ENCODE measurements at places on chromosomes 12 and 14.
A peak's percentile ranks its signal among the peaks of the same experiment; 100 is the strongest.

DNA sequence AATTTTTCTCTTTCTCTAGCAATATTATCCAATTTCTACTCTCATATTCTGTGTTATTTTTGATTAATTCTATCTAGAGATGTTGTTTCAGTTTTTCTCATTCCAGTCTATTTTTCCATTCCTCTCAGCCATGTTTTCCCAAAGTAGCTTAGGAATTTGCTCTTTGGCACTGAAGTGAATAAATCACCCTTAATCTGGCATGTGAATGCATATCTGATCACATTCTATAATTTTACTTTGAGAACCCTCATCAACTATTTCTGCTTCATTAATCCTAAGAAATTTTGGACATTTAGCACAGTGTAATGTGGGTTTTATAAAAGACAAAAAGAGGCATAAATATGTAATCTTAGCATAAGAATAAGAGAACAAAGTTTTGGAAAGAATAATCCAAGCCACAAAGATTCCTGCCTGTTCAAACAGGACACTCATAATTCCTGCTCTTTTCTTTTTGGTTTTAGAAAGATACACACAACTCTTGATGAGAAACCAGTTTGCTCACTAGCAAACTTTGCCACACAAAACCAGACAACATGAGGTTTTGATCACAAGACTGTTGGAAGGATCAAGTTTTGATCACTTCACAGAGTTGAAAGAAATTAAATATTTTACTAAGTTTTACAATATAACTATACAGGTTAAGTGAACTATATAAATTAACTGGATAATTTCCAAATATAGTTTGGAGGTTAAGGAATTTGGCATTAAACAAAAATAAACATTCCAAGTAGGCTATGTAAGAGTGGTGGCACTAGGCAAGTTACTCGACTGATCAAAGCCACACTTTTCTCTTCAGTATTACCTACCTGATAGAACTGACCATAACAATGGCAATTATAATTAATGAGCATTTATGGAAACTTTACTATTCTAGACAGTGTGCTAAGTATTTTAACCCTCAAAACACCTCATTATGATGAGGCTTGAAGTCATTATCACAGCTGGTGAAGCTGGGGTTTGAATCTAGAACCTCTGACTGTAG, 226.6 kb upstream of the TMTC1 start:
- DNase-seq: no peak

DNA sequence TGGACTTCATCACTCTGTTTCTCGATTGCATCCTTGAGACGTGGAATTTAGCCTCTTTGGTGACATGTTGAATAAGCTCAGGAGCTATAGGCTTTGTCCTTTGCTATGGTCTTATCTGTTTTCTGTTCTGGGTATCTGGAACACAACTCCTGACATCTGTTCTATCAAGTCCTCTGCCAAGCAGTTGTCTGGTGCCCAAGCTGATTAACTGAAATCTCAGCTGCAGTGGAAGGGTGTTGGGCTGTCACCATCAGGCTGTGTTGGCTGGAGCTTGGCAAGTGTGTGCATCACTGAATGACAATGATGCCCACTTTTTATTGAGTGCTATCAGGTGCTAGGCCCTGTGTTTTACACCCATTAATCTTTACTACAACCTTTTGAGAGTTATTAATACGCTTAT, 77.8 kb downstream of the SMOC1 start:
- DNase-seq: no peak

DNA sequence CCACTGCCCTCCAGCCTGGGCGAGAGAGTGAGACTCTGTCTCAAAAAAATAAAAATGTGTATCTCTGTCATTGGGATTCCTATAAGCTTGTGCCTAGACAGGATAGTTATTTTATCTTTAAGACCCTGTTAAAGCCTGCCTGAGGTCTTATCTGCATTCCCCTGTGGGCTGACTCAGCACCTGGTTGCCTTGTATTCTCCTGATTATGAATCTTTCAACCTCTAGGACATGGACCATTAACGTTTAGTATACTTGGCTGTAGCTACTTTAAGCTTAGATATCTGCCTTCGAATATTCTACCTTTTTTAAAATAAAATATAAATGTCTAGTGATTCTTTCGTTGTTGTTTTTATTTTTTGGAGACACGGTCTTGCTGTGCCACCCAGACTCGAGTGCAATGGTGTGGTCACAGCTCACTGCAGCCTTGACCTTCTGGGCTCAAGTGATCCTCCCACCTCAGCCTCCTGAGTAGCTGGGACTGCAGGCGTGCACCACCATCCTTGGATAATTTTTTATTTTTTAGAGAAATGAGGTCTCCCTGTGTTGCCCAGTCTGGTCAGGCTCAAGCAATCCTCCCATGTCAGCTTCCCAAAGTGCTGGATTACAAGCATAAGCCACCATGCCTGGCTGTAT, 41.3 kb downstream of the RESF1 start:
- no peak for DNase-seq

- no peak for DNase-seq
Measured at GRCh38 chr14:102907303-102907844, 15.1 kb upstream of the AMN start.

DNA sequence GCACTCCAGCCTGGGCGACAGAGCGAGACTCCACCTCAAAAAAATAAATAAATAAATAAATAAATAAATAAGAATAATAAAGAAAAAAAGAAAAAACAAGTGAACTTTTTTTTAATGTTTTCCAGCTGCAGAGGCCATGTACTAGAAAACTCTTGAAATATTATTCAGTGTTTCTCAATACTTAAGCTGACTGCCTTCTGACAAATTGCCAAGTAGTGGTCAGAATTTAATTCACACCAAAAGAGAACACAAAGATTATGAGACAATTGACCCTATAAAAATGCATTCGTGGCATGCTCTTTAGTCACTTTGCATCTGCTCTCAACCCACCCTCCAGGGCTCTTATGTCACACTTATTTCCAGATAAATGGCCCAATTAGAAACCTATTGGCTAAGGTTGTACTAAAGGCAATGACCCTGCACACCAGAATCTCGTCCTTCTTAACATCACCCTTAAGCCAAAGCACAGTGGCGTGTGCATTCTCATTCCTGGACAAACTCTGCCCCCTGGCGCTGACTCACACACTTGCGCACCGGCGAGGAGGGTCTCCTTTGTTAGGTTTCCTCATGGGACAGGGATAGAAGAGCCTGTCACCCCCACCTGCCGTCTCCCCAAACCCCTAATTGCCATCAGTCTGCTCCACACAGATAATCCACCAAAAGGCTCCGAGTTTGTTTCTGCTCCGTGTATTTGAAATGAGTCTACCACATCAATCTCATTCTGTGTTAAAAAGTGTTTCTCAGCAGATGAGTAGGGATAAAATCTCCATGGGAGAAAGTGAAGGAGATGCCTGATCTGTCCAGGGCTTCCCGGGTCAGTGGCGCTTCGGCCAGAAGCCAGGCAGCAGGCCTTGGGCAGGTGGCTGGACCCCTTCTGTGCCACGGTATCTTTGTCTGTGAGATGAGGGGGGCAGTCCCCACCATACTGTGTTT, 73.1 kb upstream of the CEP83 start:
- peak; percentile 84 for DNase-seq

DNA sequence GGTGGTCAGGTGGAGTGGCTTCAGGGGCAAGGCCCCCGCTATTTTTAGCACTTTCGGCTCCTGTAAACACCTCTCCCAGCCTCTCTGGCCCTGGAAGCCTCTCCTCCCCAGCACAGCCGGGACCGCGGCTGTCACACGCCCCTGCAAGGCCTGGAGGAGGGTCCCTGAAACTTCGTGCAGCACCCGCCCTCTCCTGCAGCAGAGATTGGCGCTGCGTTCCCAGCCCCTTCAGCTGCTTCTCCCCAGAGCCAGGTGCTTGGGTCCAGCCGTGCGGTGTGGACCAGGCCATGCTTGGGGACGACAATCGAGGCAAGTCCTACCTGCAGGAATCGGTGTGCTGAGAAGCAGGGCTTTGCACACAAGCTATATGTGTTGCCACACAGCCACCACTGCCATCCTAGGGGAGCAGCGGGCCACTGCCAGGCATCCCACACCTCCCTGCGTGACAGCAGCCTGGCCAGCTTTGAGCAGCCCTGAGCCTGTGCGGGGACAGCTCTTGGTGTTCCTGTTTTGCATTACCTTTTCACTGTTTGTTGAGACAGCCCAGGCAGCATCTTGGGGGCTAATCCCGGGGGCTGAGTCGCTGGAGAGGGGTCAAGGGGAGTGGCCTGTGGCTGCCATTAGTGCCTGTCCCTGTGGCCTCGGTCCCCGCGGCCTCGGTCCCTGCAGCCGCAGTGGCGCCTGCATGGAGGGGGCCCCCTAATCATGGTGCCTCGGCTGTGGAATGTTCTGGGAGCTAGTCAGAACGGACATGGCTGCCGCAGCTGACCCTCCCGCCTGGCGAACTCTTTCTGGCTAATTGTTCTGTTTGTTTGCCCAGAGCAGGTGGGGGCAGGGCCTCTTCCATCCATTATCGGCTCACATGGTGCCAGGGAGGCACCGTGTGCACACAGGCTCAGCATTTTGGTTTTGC, 27.6 kb upstream of the TRAF3 start:
- no peak for DNase-seq

- peak; percentile 54 for DNase-seq
Measured at GRCh38 chr12:122064025-122064777, 14.4 kb upstream of the MLXIP start.

DNA sequence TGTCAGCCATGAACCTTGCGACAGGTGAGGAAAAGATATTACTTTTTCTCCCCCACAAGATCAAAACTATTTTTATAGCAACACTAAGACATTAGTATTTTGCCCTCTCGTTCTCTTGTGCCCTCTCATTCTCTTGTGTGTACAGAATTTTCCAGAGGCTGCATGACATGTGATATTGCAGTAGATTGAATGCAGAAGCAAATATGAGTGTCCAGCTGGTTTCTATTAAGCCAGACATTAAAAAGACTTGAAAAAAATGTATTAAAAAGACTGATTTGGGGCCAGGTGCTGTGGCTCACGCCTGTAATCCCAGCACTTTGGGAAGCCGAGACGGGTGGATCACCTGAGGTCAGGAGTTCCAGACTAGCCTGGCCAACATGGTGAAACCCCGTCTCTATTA, 63.7 kb upstream of the ZFP36L1 start:
- DNase-seq: no peak

DNA sequence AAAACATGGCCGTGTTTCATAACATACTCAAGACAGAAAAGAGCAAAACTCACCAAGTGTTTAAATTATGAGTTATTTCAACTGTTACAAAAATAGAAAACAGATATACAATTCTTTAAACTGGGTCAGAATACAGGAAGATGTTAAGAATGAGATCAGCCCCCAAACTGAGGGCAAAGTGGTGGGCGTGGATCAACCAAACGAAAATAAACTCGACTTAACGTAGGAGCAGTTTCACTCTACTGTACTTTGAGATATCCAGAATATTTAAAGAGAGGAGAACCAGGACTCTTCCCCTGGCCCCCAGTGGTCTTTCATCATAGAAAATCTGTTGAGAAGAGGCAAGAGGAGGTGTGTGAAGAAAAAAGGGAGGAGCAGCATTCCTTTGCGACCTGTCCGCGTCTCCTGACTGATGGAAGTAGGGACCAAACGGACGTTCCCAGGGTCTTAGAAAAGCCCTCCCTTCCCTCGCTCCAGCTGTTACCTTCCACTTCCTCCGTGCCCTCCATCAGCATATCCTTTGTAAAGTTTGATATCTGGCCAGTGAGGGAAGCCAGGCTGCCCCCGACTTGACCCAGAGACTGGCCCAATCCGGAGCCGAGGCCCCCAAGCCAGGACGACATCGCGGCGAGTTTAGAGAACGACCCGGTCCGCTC, 668 bp downstream of the TRIP11 start:
- peak; percentile 34 for DNase-seq

- DNase-seq: no peak
Measured at GRCh38 chr14:84273181-84273580, 1256.8 kb upstream of the FLRT2 start.

DNA sequence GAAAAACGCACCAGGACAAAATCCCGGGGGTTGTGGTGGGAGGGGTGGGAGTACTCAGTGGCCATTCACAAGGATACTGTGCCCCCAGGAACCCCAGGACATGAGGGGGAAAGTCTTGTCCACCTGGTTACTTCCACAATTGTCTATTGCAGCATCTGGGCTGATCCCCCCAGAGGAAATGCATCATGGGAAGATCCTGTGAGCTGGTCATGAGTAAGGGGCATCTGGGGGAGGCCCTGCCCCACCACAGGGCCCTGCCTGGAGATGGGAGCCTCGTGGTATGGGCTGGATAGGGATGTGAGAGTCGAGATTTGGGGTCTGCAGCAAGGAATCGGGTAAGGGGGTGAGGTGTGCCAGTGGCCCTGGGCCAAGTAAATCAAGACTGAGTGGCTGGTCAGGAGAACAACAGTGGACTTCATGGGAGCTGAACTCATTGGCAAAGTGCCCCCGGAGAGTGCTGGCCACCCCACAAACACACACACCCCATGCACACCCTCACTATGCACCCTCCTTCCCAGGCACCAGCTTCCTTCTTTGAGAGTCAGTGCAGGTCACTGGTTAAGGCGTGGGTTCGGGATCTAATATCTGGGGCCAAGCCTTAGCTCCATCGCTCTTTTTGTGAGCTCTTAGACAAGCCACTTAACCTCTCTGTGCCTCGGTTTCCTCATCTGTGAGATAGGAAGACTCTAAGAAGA, 3.0 kb upstream of the SERPINA1 start:
- no peak for DNase-seq

DNA sequence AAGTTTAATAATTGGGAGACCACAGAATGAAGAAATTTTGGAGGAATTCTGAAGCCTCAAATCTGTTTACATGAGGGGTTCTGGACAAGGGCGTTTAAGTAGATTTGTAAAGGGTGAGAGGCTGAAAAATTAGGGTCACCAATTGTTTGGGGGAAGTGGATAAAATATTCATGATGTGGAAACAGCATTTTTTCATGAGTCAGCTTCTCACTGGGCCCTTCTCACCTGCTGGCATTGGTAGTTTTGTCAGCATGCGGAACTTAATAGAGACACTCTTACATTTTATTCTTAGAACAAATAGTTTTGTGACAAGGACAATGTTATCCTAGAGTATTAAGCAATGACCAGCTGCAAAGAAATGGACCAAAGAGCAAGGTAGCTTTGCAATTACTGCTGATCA, 634.4 kb downstream of the LRFN5 start:
- no peak for DNase-seq

GRCh38 chr14:97283426-97283825, 486.2 kb downstream of the VRK1 start:
- DNase-seq: no peak

DNA sequence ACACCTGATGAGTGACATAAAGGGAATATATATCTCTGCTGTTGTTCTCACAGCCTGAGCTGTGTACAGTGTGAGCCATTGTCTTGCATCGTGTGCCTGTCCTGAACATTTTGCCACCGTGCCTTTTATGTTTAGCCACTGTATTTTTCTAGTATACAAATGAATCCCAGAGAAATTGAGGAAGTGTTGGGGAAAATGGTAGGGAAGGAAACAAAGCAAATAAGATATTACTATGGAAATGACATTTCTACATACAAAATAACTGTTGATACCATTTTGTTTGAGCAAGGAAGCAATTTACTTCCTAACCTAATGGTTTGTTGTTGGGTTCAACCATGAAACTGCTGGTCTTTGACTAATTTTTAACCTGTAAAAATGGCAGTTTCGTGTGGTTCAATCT, 5.5 kb downstream of the PSMA6 start:
- no peak for DNase-seq

DNA sequence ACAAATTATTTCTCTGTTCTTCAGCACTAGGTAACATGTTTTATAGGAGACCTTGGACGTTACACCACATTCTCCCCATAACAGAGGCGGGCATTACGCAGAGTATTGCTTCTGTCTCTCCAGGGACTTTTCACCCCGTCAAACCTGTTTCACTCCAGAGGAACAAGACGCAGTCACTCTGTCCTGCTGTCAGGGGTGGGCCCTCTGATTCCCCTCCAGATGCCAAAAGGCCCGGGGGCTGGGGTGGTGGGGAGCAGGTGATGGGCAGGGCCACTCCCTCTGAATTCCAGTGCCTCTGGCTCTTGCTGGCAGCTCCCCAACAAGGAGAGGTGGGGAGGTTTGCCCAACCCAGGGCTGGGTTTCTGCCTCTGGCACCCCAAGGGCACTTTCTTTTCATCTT, 71.9 kb downstream of the NTF3 start:
- DNase-seq: no peak

Measured in activated T-cell treated with anti-CD3 and anti-CD28 coated beads, Interleukin-2, amount 50 U/mL, for 24 hours (primary cell).